ENCODE measurements at places on chromosomes 6 and 20. TPM values are rescaled to one million over a fixed set of nuclear protein-coding genes. Genes with fewer than 3 reads are reported as not detected.

GRCh38 chr20:24951536-24952083 is 2.5 kb downstream of the CST7 start:
- no peak for DNase-seq

DNA sequence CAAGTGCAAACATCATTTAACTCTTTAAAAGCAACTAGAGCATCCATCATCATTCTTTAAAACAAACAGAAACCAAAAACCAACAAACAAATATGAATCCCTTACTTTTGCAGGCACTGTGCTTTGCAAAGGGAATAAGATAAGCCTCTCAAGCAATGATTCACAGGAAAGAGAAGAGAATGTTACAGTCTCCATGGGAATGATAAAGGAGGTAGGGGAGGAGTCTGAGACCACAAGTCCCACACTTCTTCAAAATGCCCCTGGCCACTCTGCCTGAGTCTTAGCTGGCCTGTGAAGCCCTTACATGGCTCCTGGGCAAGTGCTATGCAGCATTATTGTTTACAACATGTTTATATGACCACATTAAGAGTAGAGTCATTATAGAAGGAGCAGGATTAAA is 257.7 kb upstream of the MARCKS start:
- DNase-seq: no peak

DNA sequence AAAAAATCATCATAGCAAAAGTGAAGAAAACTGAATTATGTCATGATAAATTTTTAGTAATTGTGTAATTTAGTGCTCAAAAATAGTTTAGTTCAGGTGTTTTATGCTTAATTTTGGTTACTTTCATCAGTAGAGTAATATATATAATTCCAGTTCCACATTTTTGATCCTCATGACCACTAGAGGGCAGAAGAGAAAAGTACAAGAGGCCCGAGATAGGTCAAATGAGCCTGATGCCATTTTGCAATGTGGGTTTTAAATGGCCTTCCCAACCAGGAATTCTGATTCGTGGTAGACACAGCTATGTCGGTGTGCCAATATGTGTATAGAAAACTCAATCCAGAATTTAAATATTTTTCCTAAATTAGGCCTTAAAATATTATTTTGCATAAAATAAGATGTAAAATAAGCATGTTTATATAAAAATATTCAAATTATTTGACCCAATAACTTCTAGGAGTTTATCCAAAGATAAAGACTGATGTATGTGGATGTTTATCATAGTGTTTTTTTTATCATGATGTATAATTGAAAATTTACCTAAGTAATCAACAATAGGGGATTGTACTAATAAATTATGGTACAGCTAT is 159.7 kb upstream of the RPS6KA2 start:
- DNase-seq: no peak

- no peak for DNase-seq
These were observed 50.5 kb upstream of the GCM1 start for GRCh38 chr6:53199156-53199555.

DNA sequence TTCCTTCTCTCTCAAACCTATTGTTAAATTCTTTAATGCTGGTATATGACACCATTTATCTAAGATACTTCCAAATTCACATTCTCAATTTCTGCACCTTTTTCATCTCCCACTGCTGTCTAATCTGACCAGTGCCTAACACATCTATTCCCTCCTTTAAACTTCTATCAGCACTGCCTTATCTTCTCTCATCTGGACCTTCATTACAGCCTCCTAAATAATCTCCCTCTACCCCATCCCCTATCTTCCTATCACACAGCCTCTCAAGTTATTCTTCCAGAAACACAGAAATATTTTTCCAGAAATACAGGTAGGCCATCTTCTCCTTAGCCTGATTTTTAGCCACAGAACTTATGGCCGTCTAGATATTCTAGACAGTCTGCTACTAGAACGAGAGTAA is 5.5 kb downstream of the DTNBP1 start:
- no peak for DNase-seq

FANCE gene
- 9.5 TPM for total RNA-seq

GRCh38 chr6:8110117-8110721 is 7.9 kb upstream of the EEF1E1 start:
- no peak for DNase-seq

TINAG gene
- 0.16 TPM for total RNA-seq

ADGRB3 gene
- 179 TPM for total RNA-seq

ZSCAN23 gene
- 16.2 TPM for total RNA-seq

GRCh38 chr6:42049948-42050296 is 402 bp upstream of the TAF8 start:
- DNase-seq: no peak

DNA sequence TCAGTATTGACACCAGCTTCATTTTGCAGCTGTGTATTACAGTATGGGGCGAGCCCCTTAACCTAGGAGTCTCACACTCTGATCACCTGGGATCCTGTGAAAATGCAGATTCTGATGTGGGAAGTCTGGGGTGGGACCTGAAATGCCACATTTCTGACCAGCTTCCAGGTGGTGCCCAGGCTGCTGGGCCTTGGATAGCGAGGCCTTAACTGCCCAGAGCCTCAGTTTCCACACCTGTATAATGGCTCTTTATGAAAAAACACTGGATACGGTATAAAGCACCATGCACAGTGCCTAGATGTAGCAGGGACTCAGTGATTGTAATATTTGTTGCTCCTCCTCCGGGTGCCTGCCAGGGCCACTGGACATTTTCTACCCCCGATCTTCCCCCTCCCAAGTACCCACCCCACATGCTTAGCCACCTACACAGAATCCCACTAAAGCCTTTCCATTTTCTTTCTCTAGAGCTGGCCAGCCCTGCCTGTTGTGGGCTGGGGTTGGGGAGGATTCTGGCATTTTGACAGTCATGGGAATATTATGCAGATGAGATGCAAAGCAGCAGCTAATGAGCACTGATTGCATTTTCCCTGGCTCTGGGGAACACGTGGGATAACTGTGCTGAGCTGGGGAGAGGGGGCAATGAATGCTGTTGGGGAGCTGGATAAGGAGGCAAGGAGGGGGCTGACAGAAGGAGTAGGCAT is 44.8 kb downstream of the SPDEF start:
- DNase-seq: no peak

C20orf202 gene
- total RNA-seq: 0.16 TPM

GRCh38 chr20:3687655-3688054 is 5.8 kb upstream of the ADAM33 start:
- no peak for DNase-seq

- peak; percentile 1 for DNase-seq
These were observed 7.7 kb upstream of the CAP2 start for GRCh38 chr6:17385660-17386059.

DNA sequence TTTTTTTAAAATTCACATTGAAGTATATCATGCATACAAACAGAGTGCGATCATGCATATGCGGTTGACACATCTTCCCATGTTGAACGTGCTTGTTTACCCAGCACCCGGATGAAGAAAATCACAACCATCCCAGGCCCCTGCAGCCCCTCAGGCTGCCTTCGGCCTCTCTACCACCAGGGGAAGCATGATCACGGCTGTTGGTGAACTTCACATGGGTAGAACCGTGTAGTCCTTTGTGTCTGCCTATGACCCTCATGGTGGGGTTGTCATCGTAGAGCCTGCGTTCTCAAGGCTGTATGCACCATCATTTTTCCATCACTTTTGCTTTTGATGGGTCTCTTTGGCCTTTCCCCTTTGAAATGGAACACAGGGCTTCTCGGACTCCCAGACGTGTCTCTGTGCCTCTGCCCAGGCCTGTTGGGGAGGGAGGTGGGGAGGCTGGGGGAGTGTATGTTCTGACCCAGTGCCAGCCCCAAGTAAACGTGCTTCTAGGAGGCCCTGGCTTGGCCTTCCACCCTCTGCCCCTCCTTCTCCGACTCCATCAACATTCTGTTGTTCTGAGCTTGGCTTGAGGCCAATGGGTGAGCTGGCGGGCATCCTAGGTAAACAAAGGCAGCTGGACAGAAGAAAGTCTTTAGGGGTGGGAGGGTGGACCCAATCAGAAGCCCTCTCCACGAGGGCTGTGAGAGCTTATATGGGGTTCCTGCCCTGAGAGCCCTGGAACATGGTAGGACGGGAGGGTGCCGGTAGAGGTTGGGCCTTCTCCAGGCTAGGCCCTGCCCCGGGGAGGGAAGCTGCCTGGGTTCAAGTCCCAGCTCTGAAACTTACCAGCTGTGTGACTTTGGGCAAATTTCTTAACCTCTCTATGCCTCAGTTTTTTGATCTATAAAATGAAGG is 39.7 kb downstream of the TGM2 start:
- no peak for DNase-seq

GRCh38 chr6:153944201-153944600 is 94.8 kb upstream of the OPRM1 start:
- no peak for DNase-seq

DNA sequence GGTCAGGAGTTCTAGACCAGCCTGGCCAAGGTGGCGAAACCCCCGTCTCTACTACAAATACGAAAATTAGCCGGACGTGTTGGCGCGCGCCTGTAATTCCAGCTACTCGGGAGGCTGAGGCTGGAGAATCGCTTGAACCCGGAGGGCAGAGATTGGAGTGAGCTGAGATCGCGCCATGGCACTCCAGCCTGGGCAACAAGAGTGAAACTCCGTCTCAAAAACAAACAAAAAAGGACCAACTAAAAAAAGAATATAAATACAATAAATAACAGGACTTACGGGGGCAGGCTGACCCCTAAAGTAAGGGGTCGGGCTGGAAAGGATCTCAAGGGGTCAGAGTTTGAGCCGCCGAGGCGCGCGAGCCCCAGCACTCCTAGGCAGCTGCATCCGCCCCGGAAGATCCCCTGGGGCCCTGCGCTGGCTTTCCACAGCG is 509 bp upstream of the TPD52L2 start:
- DNase-seq: no peak

- DNase-seq: no peak
These were observed 68.5 kb downstream of the EPB41L2 start for GRCh38 chr6:130994319-130995097.

GRCh38 chr6:143515061-143515760 is 3.7 kb upstream of the FUCA2 start:
- DNase-seq: no peak

GRCh38 chr6:156883497-156884252 is 106.5 kb downstream of the ARID1B start:
- DNase-seq: no peak

- DNase-seq: no peak
These were observed 80.8 kb upstream of the VSTM2L start for GRCh38 chr20:37822141-37822601.

DNA sequence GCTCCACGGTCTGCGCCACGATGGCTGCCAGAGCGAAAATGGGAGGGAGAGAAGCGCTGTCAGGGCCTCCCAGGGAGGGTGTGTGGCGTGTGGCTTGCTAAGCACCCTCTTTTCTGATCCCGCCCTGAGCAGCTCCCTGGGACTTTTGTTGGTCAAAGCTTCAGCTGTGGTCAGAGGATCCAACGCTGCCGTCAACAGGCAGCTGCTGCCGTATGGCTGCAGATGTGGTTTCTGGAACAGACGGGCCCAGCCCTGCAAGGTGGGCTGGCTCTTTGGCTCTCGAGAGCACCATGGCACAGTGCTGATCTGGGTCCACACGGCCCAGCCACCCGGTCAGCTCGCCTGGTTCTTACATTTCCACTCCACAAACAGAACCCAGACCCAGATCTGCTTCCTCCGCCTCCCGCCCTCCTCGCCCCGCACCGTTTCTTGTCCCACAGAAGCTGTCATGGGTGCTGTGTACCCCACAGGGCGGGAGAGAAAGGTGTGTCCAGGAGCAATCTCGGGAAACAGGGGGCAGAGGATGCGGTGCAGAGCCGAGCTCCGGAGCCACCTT is 86.0 kb upstream of the BHLHE23 start:
- DNase-seq: no peak

GRCh38 chr6:110044096-110044495 is 66.0 kb downstream of the GPR6 start:
- DNase-seq: no peak

GRCh38 chr6:80969439-80969838 is 783.0 kb downstream of the TENT5A start:
- no peak for DNase-seq

ARHGAP40 gene
- total RNA-seq: not detected

GRCh38 chr6:163754866-163755265 is 340.3 kb downstream of the QKI start:
- DNase-seq: no peak

GCM1 gene
- total RNA-seq: not detected

- DNase-seq: peak; percentile 64
These were observed 30.4 kb downstream of the KCNQ2 start for GRCh38 chr20:63442100-63442493.

DNA sequence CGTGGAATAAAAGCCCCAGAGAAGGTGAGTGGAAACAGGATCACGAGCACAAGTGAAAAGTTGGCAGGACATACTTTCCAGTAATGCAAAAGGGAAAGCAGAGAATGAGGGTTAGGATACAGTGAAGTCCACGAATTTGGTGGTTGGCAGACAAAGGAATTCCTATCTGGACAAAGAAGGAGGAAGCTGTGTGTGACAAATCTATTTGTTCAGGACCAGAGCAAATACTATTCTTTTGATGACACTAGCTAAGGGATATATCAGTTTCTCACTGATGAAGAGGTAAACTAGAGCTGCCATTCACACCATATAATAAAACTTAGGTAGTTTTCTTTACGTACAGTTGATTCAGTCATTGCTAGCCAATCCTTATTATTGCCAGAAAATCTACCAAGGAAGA is 156.8 kb upstream of the GRIK2 start:
- no peak for DNase-seq

DNA sequence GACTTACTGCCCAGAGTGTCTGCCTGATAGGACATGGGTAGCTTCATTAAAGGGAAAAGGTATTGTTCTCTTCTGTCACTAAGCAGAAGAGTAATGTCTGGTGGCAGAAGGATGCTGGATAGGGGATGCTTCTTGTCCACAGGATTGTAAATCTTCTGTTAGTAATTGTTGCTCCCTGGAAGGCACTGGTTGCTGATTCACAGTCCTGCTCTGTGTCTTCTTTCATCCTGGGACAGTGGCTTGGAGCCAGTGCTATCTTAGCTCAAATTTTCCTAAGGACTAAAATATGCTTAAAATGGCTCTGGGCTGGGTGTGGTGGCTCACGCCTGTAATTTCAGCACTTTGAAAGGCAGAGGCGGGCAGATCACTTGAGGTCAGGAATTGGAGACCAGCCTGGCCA is 48.0 kb downstream of the SYTL3 start:
- no peak for DNase-seq

ENPP3 gene
- total RNA-seq: 0.47 TPM

DNA sequence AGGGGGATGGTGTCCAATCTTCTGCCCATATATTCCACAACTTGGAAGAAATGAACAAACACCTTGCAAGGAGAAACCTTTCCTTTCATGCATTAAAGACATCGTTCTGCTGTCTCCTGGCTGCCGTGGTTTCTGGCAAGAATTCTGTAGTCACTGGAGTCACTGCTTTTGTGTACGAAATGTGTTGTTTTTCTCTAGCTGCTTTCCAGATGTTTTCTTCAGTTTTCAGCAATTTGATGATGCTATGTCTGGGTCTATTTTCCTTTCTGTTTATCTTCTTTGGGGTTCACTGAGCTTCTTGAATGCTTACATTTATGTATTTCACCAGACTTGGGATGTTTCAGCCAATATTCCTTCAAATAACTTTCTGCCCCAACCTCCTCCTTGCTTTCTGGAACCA is 40.6 kb upstream of the SLCO4A1 start:
- no peak for DNase-seq

GRCh38 chr20:64077876-64078551 is 1.3 kb downstream of the RGS19 start:
- no peak for DNase-seq

- DNase-seq: no peak
These were observed 35.2 kb downstream of the PHACTR1 start for GRCh38 chr6:12751694-12752325.

SOX4 gene
- total RNA-seq: 370 TPM

GRCh38 chr6:39357998-39358686 is 35.6 kb upstream of the KCNK16 start:
- DNase-seq: no peak

HLA-DQB1 gene
- total RNA-seq: 0.16 TPM

GRCh38 chr6:163872335-163872734 is 457.8 kb downstream of the QKI start:
- DNase-seq: no peak

Data from occipital lobe (tissue), 3 donors.